ENCODE measurements at places on chromosomes 6 and 20. TPM values are rescaled to one million over a fixed set of nuclear protein-coding genes. Genes with fewer than 3 reads are reported as not detected.

GRCh38 chr20:26276554-26277210 lies 580.0 kb upstream of the ZNF337 start:
- no peak for DNase-seq

The LRRC1 gene
- 46.9 TPM for total RNA-seq

The TCP11 gene
- total RNA-seq, result not detected

GRCh38 chr6:164290101-164290500 lies 875.6 kb downstream of the QKI start:
- DNase-seq, result no peak

The SNAP25 gene
- total RNA-seq, result 16.3 TPM

DNA sequence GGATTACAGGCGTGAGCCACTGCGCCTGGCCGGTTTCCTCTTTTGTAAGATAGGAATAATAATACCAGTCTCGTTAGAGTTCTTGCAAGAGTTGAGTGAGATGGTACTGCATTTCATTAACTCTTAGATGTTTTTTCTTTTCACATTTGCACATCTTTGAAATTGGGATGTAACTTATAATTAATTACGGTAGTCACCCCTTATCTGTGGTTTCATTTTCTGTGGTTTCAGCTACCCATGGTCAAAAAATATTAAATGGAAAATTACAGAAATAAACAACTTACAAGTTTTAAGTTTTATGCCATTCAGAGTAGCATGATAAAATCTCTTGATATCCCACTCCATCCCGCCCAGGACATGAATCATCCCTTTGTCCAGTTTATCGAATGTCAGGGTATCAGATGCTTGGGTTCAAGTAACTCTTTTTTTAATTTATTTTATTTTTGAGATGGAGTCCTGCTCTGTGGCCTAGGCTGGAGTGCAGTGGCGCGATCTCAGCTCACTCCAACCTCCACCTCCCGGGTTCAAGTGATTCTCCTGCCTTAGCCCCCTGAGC lies 15.4 kb downstream of the PTK7 start:
- no peak for DNase-seq

The PNPLA1 gene
- total RNA-seq, result 0.21 TPM

GRCh38 chr6:148827416-148828045 lies 80.7 kb downstream of the UST start:
- no peak for DNase-seq

DNA sequence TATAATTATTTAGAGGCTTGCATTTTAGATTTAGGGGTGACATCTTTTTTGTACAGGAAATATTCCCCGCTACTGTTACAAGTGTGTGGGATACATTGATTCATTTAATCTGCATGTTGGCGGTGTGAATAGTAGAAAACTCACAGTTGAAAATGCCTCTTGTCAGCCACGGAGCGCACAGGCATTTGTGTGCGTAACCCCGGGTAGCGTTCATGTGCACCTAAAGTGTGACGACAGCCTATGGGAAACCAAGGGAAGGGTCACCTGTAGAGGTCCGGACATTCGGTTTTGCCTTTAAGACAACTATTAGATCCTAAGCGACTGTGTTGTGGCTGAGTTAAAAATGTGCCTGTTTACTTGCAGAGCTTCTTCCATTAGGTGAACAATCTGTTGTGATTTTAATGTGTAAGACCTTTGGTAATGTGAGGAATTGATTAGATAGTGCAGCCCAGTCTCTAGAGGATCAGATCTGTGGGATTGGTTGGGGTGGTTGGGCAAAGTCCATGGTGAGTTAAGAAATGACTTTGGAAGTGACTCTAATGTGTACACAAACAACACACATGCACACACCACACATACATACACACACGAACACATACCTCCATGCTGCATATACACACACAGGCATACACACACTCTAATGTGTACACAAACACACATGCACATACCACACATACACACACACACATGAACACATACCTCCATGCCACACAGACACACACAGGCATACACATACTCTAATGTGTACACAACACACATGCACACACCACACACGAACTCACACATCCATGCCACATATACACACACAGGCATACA lies 15.7 kb downstream of the ERMARD start:
- DNase-seq, result no peak

The RNF144B gene
- total RNA-seq, result 34.0 TPM

GRCh38 chr6:106574741-106575458 lies 54.4 kb downstream of the RTN4IP1 start:
- DNase-seq, result no peak

DNA sequence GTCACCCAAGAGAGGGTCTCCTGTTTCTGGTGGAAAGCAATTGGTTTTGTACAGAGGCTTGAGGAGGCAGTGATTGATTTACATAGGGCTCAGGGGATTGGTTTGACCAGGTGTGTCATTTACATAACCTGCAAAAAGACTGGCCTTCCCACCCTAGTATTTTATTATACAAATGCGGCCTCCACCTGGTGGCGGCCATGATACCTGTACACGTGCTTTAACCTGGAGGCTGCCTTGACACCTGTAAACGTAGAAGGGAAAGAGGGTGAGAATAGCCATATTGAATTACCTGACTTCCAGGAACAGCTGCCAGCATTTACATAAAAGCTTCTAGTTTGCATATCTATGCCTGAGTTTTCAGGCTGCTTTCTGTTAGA lies 48.7 kb downstream of the HLA-DPB1 start:
- no peak for DNase-seq

DNA sequence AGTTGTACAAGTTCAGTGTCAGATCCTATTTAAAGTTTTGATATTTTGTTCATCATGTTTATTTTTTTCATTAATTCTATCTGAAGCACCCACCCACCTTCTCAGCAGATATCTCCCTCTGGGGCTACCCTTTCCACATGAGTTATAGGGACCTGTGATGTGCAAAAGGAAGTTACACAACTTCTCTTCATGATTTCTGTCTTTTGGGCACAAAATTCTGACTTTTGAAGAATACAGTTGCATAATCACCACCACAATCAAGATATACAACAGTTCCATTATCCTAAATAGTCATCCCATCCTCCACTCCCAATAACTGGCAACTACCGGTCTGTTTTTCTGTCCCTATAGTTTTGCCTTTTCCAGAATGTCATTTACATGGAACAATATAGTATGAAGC lies 13.8 kb upstream of the FUCA2 start:
- no peak for DNase-seq

DNA sequence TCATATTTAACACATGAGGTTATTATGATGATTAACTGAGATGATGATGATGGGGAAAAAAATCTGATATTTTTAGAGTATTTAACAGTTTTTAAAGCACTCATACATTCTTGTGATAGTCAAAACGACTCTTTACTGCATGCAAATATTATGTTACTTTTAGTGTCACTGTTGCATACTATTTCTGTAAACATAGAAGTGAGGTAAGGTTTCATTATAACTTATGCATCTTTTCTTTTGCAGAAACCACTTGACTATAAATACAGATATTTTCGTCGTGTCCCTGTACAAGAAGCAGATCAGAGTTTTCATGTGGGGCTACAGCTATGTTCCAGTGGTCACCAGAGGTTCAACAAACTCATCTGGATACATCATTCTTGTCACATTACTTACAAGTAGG lies 30.1 kb downstream of the FBXO9 start:
- no peak for DNase-seq

DNA sequence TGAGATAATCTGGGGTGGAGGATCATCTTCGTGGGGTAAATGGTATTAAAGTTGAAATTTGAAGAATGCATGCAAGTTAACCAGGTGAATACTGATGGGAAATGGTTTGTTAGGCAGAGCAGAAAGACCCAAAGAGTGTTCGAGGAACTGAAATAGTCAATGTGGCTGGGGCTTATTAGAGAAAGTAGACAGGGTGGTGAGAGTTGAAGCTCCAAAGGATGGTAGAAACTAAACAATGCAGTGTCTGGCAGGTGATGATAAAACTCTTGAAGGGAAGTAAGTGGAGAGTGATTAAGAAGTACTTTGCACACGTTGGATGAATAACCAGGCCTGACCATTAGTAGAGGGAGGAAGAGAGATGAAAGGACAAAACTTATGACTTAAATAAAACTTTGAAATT lies 39.8 kb upstream of the CENPW start:
- DNase-seq, result no peak

The TMEM200A gene
- total RNA-seq, result 4.5 TPM

DNA sequence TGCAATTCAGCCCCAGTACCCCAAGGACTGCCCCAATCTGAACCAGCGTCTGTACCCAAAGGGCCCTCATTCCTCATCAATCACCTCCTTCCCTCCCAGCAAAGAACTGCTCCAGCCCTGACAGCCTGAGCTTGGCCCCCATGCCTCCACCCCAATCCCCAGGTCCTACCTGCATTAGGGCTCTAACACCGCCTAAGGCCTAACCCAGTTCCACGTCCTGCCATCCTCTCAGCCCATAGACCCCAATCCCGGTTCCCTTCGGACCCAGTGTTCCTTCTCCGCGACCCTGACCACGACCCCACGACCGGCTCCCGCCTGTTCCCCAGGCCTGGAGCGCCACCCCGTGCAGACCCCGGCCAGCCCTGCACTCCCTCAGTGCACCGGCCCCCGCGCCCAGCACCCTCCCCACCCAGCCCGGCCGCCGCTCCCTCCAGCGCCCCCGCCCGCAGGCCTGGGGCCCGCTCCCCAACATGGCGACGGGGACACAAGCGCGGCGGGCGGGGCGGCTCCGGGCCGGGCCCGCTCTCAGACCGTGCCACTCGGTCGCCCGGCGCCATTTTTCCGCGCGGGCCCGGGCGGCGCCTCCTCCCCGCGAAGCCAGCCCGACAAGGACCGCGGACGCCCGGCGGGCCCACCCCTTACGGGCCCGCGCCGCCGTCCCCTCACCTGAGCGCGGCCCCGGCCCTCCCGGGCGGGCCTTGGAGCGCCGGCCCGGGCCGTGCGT lies 483 bp downstream of the NCOA6 start:
- peak; percentile 59 for DNase-seq

DNA sequence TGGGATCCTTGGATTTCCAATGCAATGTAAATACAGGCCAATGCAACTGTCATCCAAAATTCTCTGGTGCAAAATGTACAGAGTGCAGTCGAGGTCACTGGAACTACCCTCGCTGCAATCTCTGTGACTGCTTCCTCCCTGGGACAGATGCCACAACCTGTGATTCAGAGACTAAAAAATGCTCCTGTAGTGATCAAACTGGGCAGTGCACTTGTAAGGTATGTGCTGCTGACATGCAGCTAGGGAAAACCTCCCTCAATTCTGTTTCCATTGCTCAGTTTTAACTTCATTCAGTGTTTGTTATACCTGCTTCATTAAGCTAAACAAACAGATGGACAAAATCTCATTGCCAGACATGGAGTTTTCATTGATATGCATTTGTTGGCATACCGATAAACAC lies 397.1 kb downstream of the ARHGAP18 start:
- DNase-seq, result no peak

- DNase-seq, result no peak
These were observed 28.1 kb downstream of the LMBRD1 start for GRCh38 chr6:69768664-69769063.

- DNase-seq, result no peak
These were observed 771.4 kb upstream of the MMS22L start for GRCh38 chr6:98054453-98054852.

DNA sequence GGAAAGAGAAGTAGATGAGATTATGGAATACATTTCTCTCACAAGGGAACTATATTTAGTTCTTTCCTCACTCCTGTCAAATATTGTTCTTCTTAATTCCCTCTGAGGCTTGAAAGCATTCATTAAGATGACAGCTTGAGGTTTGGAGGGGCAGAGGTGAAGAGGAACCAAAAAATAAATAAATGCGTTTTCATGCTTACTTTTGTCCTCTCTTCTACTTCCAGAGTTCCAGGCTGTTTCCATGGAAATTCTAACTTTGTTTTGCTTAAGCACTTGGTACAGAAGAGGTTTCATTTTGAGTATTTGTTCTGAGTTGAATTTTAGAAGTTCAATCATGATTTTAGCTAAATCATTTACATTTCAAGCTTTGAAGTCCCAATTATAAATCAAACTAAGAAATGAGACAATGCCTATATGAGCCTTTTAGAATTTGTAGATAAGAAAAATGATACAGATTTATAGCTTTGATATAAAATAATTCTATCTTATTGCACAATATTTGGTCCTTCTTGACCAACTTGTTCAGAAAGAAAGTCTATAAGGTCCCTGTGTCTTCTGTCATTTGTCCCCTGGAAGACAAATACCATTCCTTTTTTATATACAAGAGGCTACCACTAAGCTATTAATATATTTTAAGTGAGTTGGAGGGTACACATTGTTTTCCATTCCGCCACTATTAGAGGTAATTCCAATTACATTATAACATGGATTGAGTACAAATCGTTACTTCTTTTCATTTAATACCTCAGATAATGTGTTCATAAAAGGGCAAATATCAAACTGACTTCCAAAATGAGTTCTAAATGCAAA lies 16.3 kb downstream of the RBM24 start:
- no peak for DNase-seq

The KIF13A gene
- 57.7 TPM for total RNA-seq

DNA sequence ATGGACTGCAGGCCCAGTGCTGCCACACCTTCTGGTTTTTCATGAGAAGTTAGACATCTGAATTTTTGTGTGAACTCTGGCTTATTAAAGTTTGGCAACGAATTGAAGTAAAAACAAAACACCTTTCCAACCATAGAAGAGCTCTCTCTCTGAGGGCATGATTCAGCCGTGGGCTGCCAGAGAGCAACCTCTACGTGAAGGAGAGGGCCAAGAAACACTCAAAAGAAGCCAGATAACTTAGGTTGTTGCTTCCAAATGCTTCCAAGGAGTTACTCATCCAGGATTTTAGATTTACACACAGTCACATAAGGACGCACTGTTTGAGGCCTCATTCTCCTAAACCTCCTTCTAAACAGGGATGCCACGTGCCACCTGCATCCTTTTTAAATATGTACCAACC lies 65.5 kb downstream of the NRN1 start:
- DNase-seq, result no peak

GRCh38 chr20:13342469-13343242 lies 121.6 kb downstream of the ISM1 start:
- peak; percentile 57 for DNase-seq

GRCh38 chr20:17622851-17623508 lies 53.1 kb downstream of the DSTN start:
- DNase-seq, result peak; percentile 39

DNA sequence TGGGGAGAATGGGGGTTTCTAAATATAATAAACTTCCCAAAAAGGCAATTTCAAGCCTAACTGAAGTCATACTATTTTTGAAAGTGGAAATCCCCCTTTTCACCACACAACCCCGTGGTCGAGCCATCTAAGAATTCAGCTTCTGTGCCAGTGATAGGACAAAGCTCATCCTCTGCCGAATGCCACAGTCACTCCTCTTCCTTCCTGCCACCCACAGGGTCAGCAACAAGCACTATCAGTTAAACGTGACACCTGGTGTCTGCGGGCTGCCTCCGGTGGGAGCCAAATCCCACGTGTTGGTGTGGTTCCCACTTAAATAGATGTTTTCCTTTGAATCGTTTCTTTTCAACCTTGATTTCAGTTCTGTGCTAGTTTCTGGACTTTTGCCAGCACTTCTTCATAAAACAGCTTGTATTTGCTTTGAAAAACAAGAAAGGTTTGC lies 60.7 kb downstream of the TNFAIP3 start:
- DNase-seq, result no peak

The FAM217A gene
- not detected for total RNA-seq

DNA sequence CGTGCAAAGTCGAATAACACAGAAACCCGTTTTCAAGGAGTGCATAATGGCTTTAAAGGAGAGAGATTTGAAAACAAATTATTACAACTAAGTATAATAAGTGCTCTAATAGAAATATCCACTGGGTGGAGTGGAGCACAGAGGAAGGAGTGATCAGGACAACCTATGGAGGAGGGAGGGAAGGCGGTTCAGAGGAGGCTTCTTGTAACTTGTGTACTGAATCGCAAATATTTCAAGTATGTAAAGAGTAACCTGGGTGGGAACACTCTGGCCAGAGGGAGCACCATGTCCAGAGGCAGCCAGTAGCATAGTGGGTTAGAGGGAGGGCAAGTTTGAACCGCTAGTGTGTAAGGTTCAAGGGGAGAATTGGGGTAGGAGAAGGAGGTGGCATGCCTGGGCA lies 21.6 kb upstream of the TNFAIP3 start:
- DNase-seq, result no peak
